RWPE1 (cell line): ENCODE measurements at places on chromosomes 1 and 21.

DNA sequence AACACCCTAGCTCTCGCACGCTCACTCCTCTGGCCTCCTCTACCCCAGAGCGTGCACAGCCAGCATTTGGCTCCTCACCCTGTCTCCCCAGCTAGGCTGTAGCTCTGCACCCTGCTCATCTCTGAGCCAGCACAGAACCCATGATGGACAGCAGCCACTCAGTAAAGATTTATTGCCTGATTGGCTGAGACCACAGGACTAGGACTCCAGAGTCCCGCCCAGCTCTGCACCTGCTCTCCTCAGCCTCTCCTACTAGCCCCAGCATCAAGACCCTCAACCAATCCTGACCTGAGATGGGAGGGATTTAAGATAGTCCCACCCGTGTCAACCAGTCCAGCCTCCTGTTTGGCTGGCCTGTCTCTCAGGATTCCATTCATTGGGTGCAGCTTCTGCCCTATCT, 9.3 kb downstream of the C1QB start:
- peak; percentile 27 for DNase-seq

DNA sequence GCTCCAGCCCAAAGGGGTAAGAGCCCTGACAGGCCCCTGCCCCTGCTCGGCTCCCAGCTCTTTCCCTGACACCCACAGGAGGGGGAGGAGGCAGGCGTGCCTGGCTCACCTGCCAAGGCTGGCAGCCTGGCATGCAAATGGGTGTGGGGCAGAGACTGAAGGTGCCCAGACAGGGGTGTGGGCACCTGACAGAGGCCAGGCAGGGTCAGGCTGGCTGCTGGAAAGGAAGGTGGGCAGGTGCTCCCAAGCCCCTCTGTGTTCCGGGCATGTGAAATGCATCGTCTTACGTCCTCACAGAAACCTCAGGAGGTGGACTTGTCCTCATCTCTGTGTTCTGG, 19.4 kb upstream of the CASZ1 start:
- DNase-seq, result no peak

DNA sequence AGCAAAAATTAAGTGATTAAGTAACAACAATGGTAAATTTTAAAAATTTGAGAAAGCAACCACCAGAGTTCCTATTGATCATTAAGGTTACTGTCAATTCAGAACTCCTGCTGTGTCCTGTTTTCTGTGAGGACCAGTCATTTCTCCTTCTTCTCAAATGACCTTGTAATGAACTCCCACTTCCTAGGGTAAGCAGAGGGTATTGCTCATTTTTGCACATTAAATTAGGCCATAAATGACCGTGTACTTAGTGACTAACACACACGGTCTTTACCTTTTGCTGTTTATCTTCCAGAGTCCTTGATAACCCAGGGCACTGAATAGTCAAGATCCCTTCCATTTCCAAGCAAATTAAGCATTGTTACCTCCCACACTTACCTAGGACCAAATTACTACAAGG, 227.5 kb upstream of the LYPLAL1 start:
- no peak for DNase-seq

- DNase-seq, result no peak
Measured at GRCh38 chr1:241614572-241614971, 25.6 kb downstream of the CHML start.

DNA sequence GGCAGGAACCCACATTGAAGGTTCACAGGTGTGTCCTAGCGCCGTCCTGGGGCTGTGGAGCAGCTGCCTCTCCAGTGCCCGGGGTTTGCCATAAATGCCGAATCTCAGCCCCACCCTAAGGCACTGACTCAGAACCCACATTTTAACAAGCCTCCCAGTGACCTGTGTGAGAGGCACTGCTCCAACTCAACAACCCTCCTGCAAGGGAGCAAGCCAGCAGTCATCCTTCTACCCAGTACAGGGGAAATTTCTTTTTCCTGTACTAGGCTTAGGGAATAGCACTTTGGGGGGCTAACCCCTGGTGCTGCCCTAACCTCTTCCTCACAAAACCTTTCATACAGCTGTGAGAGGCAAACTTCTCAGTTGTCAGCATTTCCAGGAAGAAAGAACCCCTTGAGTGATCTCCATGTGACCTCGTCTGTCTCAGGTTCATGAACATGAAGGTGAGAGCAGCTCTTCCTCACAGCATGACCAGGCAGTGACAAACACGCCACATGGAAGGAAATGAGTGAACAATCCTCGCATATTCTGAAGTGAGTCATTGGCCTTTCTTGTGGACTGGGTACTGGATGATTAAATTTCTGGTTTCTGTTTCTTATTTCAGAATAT, 11.4 kb upstream of the BCAR3 start:
- DNase-seq, result peak; percentile 88

DNA sequence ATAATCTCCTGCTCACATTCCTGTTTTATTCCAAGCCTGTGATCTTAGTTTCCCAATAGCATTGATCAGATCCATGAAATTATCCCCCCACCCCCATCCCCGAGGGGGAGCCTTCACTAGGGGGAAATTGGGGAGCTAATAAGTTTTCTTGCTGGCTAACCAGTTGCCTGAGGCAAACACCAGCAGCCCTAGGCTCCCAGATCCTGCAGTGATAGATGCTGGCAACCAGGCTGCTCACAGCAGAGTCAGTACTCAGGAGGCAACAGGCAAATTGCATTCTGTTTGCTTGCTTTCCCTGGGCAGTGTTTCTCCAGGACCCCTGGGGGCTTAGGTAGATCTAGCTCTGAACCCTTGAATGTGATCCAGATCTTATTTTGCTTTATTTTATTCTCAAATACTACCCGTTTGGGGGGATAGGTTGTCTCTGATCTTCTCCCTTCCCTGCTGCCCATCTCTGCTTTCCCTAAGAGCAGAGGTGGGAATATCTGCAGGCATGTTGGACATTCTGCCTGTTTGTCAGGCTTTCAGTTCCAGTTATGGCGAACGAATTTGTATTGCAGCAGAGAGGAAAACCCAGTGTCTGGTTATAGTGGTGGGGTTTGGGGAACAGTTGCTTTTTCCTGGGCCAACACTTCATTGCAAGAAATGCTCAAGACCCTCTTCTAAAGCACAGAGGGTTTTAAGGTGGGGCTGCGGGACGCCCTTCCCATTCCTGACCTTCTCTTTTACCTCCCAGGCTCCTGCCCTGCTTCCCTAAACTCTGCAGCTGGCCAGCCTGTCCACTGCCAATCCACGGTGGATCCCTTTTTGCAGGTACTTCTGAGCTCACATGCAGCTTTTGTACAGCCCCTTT, 289.8 kb upstream of the PLXNA2 start:
- DNase-seq, result no peak

DNA sequence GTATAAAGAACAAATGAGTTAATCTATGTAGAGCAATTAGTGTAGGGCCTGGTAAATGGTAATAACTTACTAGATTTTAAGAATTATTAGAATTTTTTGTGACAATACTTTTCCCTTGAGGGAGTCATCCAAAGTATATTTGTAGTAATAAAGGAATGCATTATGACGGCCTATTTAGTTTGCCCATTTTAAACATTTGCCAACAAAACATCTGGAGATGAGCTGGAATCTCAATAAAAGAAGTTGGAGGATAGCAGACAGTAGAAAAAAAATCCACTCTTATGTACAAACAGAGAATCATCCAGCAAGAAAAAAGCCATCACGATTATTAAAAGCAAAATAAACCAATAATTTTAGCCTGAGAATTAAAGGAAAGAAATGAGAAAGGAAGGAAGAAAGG, 567.3 kb upstream of the ADAMTS5 start:
- DNase-seq, result no peak

DNA sequence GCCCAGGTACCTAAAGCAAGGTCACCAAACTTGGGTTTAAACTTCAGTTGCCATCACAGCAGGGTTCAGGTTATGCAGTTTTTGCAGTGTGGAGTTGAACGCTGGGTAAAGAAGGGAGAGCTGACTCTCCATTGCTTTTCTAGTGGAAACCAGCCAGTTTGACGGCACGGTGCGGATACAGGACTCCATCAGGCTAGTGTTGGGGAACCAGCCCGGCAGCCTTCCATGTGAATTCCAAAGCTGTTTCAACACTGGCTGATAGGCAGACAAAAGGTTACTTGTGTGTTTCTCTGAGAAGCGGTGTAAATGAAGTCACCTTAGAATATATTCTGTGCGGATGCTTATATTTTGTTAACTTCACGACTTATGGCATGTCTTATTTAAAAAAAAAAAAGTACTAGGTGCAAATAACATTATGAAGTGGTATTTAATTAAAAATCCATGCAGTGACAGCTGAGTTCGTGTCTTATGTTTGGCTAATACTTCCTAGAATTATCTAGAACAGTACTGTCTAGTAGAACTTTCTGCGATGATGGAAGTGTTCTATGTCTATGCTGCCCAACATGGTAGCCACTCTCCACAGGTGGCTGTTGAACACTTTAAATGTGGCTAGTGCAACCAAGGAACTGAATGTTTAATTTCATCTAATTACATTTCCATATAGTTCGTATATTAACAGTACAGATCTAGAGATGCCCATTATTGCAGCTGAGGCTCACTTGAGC, 29.9 kb upstream of the RCAN3 start:
- no peak for DNase-seq

DNA sequence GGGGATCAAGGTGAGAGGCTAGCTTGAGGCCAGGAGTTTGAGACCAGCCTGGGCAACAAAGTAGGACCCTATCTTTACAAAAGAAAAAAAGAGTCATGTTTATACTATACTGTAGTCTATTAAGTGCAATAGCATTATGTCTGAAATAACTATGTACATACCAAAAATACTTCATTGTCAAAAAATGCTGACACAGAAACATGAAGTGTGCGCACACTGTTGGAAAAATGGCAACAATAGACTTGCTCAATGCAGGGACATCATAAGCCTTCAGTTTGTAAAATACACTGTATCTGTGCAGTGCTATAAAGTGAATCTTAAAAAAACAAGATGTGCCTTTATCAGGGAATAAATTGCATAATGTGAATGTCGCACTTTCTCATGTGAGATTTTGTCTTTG, 14.1 kb upstream of the NID1 start:
- DNase-seq, result no peak
